Aorta (tissue), 5 donors: ENCODE measurements at places on chromosomes 12 and 14. TPM values are rescaled to one million over a fixed set of nuclear protein-coding genes. Genes with fewer than 3 reads are reported as not detected.

DNA sequence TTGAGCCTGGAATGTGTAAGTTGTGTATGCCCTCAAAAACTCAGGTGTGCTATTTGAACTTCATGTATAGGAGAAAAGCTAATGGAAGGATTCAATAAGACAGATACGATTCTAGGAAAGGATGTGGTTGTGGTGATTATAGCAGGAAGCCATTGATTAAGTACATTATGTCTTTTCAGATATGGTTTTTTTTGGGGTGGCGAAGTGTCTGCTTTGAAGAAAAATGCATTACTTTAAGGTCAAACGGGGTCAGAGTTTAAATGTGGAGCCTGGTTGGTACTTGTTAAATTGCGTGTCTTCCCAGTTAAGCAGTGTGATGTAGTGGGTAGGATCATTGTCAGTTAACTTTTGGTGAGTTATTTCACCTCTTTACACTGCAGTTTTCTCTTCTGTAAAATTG, 13.0 kb upstream of the NUP107 start:
- no peak for DNase-seq

DNA sequence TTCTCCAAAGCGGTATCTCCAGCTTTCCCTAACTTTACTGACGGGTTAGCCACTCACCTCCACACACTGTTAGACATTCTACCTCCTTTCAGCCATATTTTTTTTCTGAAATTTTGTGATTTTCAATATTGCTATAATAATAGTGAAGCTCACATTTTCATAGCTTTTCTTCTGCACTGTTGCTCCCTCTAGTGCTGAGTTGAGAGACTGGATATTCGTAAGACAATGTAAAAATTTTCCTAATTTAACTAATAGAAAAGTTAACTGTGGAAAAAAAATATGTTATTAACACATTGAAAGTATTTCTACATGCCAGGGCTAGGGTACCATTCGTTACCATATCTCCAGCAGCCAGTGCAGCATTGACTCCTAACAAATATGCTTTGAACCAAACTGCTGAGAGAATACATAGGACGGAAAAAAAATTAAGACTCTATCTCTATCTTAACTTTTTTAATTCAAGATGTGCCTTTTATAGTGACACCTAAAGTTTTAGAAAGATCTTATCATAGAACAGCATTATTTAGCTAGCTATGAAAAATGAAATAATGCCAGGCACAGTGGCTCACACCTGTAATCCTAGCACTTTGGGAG, 48.7 kb upstream of the ABCC9 start:
- no peak for DNase-seq

Gene SLC39A2
- not detected for total RNA-seq

GRCh38 chr14:71403656-71404055, 496.4 kb downstream of the PCNX1 start:
- DNase-seq: no peak

DNA sequence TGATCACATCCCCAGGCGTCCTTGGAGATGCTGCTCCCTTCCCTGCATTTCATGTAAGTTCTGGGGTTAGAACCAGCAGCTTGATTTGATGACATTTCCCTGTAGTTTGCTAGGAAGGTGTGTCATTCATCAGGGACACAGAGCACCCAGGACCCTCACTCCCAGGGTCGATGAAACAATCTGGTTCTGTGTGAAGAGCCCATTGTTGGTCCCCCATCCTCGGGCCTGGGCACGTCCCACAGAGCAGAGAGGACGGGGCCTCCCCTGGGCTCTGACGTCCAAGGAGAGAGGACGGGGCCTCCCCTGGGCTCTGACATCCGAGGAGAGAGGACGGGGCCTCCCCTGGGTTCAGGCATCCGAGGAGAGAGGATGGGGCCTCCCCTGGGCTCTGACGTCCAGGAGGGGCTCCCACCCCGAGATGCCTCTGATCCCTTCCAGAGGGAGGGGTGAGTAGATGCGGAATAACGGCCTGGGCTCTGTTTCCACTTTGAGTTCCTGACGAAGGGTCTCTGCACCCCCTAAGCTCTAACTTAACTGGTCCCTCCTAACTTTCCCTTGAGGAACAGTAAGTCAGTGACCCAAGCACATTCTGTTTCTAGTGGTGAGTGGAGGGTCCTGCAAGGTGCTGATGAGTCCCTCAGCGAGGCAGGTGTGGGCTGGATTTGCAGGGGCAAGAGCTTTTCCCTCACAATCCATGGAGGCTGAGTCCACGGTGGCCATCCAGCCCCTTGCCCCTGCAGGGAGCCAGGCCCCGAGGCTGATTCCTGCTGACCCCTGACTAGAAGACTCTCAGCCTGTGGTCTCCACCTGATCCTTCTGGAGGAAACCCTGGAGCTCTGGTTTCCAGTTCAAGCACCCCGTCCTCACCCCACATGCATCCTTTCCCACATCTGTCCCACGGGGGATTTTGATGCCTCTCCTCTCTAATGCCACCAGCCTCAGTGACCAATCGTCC, 35.5 kb upstream of the SFSWAP start:
- peak; percentile 44 for DNase-seq

DNA sequence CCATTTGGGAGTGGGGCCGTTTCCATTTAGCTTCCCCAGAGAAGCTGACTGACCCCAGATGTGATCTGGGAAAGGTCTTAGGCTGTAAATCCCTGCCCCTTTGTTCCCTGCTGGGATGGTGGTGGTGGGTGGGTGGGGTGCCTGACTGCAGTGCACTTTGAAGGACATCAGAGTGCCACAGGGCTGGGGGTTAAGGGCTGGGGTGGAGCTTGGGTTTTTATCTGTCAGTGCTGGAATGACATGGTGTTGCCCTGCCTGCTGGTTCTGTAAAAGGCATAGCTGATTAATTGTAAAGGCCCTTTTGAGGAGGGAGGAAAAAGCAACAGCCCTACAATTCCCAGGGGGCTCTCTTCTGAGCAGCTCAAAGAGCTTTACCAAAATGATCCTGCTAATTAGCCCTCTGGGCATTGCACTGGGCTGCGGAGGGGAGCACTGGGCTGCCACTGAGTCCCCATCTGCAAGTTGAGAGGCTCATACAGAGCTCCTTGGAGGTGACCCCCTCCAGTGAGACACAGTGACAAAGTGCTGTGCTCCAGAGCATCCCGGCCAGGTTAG, 21.1 kb downstream of the PLEKHG3 start:
- peak; percentile 25 for DNase-seq

GRCh38 chr12:70176290-70176689, 66.9 kb upstream of the CNOT2 start:
- DNase-seq: no peak

DNA sequence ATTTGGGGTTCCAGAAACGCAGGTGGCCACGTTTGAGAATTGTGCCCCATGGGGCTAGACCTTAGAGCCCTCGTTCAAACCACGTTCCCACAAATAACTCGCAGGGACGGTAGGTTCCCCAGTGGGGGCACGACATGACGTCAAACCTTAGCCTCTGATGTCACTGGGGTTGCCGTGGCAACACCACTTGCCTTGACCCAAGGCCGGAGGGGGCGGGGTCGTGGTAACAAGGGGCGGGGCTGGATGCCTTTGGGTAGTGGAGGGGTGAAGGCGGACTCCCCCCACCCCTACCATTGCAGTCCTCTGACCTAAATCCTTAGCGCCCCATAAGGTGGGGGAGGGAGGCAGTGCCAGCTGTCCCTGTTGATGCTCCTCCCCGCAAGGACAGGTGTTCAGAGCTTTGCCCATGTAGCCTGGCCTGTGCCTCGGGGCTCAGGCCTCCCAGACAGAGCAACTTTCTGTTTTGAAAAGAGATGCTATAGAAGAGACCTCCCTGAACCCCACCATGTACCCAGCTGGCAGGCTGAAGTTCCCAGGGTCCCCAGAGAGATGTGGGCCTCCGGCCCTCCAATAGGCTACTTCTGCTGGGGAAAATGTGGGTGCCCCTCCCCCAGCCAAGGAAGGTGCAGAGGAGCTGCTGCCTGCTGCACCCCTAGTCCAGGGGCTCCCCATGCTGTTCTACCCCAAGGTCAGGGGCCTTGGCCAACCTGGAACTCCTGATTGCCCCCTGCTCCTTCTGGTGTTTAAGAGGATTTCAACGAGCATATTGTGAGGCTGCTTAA, 1.9 kb downstream of the FAM222A start:
- no peak for DNase-seq

DNA sequence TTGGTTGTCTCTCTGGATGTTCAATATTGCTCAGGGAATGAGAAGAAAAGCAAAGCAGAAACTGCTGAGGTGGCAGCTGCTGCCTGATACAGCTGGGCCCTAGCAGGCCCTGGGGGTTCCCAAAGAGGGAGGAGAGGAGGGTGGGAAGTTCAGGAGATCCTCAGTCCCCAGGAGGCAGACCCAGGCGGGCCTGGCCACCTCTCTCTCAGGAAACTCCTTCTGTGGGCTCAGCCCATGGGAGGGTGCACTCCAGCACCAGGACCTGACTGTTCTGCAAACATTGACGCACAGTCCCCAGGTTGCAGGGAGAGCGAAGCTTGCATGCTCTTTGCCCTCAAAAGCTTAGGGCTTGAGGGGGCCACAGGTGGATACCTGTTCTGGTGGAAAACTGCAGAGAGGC, 29.6 kb downstream of the IRF2BPL start:
- DNase-seq: no peak

GRCh38 chr14:45559626-45560025, 306.6 kb upstream of the MIS18BP1 start:
- DNase-seq: no peak

GRCh38 chr14:64938972-64939816, 3.4 kb downstream of the GPX2 start:
- no peak for DNase-seq

DNA sequence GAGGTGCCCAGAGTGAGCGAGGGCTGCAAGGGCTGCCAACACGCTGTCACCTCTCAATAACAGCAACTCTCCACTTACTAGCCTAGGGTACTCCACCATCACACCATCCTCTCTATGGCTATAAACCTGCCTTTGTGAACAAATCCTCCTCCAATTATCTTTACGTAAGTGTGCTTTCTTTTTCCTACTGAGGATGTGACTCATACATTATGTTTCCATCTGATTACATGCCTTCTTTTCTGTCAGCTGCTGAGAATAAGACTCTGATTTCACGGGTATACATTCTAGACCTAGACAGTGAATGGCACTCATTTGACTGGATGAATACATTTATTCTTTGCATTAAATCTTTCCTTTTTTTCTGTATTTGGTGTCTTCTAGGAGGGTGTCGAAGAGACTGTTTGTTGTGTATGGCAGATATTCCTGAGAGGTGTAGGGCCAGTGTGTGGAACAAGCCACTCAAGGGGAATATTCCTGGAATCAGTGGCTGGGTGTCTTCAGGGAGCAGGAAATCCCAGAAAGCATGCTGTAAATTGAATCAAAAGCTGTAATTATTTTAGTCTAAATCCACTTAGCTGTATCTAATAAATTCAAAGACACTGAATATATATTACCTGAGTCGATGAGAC, 327.3 kb upstream of the TMTC1 start:
- DNase-seq: no peak
